ENCODE measurements at places on chromosomes 2 and 18.

DNA sequence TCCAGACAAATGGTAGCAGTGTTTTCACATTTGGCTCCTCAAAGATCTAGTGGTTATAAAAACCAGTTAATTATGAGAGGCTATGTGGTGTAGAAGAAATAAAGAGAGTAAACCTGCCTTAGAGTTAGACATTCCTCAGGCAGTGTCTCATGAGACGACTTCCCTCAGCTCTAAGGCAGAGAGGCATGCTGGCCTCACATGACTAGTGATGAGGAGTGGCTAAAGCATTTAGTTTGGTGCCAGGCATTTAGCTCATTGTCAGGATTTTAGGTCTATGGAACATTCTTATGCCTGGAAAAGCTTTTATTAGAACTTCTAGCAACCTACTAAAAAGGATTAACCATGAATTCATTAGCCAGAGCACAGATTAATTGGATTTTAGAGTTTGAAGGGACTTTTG is 90.3 kb downstream of the RPRM start:
- no peak for DNase-seq

GRCh38 chr2:229952256-229952835 is 30.0 kb downstream of the FBXO36 start:
- DNase-seq, result no peak

- peak; percentile 83 for DNase-seq
Measured at GRCh38 chr2:7097353-7097895, 180.2 kb downstream of the RNF144A start.

DNA sequence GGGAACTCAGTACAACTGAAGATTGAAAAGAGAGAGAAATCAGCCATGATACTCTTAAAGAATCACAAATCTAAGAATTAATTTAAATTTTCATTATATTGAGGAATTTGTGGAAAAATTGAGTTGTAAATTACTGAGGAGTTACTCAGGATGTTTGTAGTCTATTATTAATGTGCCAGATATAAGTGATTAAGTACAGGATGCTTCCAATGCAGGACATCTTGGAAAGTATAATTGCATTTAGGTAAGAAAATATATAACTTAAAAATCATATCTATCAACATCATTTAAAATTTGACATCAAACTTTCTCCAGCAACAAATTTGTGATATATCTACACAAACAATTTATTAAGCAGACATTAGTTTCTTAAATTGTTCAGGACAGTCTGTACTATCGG is 1.3 kb downstream of the CALCRL start:
- no peak for DNase-seq

GRCh38 chr2:105380432-105381100 is 18.3 kb downstream of the FHL2 start:
- DNase-seq, result no peak

- DNase-seq, result no peak
Measured at GRCh38 chr2:207085110-207085509, 80.6 kb downstream of the KLF7 start.
